NCI-H82 (cell line): ENCODE measurements at places on chromosomes 3 and 15.

DNA sequence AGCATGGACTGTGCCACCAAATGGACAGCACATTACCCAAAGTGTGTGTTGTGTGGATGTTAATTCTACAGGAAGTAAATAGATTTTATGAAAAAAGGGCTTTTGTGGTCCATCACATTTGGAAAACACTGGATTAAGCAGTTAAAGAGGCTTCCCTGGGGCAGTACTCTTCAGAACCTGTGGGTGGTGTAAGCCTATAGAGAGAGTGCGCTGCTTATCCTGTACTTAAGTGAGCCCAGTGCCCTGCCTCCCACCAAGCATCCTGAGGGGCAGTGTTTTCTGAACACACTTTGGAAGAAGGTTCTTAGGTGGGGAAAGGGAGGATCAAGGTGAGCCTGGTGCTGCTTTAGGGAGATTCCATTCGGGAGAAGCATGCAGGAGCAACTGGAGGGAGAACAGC is 10.9 kb downstream of the TTLL3 start:
- peak; percentile 73 for DNase-seq

DNA sequence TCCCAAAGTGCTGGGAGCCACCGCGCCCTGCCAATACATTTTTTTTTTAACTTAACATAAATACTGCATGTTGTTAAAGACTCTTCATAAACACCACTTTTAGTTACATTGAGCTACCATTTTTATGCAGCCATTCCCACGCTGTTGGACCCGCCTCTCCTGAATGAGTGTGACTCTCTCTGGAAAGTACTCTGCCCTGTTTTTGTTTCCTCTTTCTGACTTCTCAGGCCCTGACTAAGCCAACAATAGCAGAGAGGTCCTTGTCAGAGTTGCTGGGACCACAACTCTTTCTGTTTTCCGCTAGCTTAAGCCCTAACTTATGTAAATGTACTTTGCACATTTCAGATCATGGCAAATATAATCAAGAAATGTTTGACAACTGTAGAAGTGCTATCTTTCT is 35.2 kb downstream of the PARP15 start:
- no peak for DNase-seq

DNA sequence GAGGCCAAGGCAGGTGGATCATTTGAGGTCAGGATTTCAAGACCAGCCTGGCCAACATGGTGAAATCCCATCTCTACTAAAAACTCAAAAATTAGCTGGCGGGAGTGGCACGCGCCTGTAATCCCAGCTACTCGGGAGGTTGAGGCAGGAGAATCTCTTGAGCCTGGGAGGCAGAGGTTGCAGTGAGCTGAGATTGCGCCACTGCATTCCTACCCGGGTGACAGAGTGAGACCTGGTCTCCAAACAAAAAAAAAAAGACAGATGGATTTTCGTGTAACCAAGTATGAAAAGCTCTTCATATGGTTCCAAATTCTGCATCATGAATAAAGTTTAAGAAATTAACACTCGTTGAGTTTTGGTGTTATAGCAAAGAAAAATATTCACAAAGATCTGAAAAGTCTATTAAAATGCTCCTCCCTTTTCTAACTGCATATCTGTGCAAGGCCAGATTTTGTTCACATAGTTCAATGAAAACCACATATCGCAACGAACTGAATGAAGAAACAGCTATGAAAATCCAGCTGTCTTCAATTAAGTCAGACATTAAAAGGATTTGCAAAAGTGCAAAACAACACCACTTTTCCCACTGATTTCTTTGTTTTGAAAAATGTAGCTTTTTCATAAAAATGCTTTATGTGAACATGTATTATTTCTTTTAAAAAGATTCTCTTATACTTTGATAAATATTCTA is 23.8 kb upstream of the FBLN2 start:
- no peak for DNase-seq

GRCh38 chr15:48754011-48754410 is 56.9 kb downstream of the CEP152 start:
- peak; percentile 41 for DNase-seq

DNA sequence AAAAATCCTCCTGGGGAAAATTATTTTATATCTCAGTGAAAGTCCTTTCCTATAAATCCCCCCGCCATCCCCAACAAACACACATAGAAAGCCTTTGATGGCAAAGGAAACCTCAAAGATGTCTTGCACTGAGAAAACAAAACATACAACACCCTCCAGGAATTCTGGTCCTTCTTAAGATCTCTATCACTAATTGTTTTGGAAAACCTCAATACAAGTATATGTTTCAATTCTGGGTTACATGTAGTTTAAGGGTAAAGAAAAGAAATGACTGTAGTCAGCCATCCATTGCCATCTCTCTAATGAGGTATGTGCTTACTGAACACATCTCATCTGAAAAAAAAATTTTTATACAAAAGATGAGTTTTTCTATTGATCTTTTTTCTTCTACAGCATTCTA is 97.3 kb downstream of the FSIP1 start:
- DNase-seq: no peak

GRCh38 chr3:133188996-133189395 is 150.8 kb downstream of the TMEM108 start:
- DNase-seq: no peak

DNA sequence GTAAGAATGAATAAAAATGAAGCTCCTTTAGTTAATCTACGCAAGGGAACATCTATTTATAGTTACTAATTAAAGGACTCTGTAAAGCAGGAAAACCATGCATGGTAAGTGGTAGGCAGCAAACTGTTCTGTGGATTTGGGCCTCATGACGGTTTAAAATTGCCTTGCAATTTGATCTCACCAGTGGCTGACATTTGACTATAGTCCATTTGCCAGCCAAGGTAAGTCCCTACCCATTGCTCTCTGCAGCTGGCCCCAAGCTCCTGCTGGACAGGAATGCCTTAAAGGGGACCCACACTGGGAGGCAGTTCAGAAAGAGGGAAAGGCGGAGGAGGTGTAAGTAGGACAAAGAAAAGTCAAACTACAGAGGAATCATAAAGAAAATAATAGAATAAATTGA is 203.3 kb downstream of the PLCL2 start:
- DNase-seq: no peak

GRCh38 chr3:52423173-52423572 is 21.7 kb downstream of the SEMA3G start:
- no peak for DNase-seq

DNA sequence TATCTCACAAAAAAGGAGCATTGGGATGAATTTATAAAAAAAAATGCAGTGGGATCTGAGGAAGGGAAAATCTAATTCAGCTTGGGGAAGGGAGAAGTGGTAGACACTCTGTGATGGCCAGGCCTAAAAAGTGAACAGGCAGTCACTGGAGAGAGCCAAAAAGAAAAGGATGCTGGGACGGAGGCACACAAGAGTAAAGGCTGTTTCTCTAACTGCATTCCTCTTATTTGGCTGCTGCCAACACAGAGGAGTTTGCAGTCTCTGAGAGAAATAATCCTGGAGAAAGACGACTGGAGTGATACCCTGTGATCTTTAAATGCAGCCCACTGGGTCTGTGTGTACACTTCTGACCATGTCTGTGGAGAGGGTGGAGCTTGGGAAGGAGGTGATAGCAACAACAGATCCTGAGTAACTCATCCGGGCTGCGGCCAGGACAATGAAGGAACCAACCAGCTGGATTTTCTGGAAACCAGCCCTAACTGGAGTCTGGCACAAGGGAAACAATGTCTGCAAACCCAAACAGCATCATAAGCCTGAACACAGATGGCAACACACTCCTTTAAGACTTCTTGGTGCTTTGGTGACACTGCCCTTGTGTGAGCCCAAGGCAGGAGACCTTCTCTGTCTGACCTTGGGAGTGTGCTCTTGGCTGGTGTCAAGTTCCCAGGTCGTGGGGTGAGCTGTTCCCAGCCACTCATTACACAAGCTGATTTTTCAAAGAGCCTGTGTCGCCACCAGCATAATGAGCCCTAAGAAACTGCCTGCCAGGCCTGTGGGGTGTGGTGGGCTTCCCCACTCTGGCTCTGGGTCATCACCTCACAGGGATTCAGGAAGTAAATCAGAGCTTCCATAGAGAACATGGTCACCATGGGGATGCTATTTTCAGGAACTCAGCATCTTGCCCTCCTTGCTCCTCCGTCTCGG is 8.0 kb downstream of the FYCO1 start:
- no peak for DNase-seq

DNA sequence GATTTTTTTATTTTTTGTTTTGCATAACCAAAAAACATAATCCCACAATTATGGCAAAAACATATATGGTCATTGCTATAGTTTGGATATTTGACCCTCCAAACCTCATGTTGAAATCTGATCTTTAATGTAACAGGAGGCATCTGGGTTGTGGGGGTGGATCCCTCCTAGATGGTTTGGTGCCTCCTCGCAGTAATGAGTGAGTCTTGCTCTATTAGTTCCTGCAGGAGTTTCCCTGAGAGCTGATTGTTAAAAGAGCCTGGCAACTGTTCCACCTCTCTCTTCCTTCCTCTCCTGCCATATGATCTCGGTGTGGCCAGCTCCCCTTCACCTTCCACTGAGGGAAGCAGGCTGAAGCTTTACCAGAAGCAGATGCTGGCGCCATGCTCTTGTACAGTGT is 33.2 kb upstream of the TRIM59 start:
- no peak for DNase-seq

GRCh38 chr3:71468311-71469137 is 115.0 kb downstream of the FOXP1 start:
- no peak for DNase-seq

GRCh38 chr3:18441551-18441950 is 16.4 kb upstream of the SATB1 start:
- no peak for DNase-seq

DNA sequence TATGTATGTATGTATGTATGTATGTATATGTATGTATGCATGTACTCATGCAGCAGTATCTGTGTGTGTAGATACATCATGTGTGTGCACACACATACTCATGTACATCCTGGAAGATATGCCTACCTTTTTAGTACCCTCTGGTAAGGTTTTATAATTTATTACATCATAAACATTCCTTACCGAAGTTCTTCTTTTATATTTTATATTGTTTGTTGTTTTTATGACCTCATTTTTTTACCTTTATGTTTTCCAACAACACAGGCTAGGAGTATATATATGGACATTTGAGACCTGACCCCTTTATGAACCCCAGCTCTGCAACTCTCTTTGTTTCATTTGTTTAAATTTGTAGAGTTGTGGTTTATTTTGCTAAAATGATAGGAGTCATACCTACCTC is 263.5 kb downstream of the ADAMTSL3 start:
- no peak for DNase-seq

- peak; percentile 24 for DNase-seq
Observed at GRCh38 chr3:146184241-146185015, 23.4 kb upstream of the PLOD2 start.

DNA sequence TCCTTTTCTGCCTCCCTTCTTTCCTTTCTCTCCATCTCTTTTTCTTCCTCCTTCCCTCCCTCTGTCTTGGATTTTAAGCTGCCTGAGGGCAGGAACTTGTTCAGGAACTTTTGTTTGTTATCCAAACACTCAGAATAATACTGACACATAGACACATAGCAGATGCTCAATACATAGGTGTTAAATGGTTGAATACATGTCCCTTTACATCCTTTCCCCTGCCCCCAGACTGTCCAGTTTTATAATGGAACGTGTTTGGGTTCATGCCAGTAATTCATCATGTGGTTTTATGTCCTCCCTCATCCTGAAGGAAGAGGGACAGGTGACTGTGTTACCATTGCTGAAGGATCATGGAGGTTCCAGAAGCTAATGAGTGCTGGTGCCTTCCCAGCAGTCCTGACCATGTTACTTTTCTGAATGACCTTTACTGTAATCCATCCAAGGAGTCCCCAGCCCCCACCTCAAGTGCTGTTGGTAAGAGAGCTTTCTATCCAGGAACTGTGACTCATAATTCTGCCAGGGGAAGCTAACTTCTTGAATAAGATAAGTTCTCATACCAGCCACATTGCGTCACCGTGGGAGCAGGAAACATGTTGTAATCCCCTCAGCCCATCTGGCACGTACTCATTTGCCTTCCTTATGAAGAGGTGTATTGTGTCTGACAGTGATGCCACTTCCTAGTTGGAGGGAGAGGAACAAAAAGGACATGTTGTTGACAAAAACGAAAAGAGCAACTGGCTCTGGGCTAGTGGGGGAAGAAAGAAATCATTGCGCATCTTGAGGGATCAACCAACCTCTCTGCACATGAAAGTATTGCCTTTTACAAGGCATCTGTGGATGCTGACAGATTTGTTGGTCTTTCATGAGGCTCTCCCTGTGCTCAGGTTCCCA is 52.4 kb downstream of the IL1RAP start:
- peak; percentile 98 for DNase-seq

DNA sequence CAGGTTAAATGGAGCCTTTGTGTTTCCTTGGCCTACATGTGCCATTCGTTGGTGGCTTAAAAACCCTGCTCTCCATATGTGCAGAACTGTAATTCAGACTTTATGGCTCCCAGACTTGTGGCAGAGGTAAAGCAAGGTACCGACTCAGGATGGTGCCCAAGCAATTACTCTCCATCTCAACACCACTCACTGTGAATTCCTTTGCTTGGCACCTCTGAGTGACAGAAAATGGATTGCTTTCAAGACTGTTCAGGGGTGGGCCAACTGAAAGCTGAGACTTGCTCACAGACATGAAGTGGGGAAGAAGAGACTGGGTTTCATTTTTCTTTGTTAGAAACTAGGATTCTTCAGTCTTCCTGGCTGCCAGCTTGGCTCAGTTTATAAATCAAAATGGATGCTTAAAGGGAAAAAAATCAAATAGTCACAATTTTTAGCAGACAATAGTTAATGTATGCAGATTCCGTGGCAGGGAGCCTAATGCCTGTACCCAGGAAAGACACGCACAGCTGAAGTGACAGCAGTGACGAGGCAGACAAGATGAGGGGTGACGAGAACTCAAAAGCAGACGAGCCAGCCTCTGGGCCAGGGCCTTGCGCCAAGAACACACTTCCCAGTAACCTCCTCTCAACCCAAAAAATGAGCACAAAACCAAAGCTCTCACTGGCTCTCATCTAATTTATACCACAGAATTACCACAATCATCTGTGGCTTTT is 207.9 kb upstream of the SLC2A2 start:
- DNase-seq: no peak

DNA sequence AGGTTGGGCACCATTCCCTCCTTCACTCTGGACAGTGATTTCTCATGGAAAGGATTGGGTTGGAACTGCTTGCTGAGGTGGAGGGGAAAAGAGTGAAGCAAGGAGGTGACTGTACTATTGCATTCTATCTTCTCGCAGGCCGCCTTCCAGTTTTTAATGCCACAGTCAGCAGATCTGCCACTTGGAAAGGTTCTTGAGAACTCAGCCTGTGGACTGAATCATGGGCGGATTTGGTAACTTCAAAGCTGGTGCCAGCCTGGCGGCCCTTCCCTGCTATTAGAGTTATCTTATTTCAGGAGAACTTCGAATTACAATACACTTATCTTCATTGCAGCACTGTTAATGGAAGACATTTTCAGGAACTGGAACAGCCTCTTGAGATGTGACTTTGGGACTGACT is 23.1 kb upstream of the SLC28A2 start:
- DNase-seq: no peak

- DNase-seq: no peak
Observed at GRCh38 chr3:67509471-67510075, 144.8 kb downstream of the SUCLG2 start.

- DNase-seq: no peak
Observed at GRCh38 chr3:125136966-125137357, 75.6 kb downstream of the SLC12A8 start.
